ENCODE measurements at places on chromosomes 4 and X. TPM values are rescaled to one million over a fixed set of nuclear protein-coding genes. Genes with fewer than 3 reads are reported as not detected.

- peaks cover 4% of the 10 kb centered on the region for H3K4me1 ChIP-seq
- H3K4me3 ChIP-seq: no peak overlapping the region
- DNase-seq: no peak
- H3K27ac ChIP-seq: no peak overlapping the region
Observed at GRCh38 chr4:101414496-101414895, 67.2 kb upstream of the PPP3CA start.

- no peak overlapping the region for H3K4me3 ChIP-seq
- no peaks in the 10 kb centered on the region for H3K27me3 ChIP-seq
- no peak overlapping the region for H3K27ac ChIP-seq
- no peaks in the 10 kb centered on the region for H3K4me1 ChIP-seq
- DNase-seq: no peak
Observed at GRCh38 chr4:42683393-42683792, 26.5 kb upstream of the ATP8A1 start.

GRCh38 chr4:143381189-143382118 lies 44.8 kb downstream of the GAB1 start:
- no peak overlapping the region for H3K4me3 ChIP-seq
- H3K27me3 ChIP-seq: no peaks in the 10 kb centered on the region
- H3K36me3 ChIP-seq: no peaks in the 10 kb centered on the region
- H3K27ac ChIP-seq: peak overlapping the region; percentile 62

GRCh38 chrX:48971249-48972219 lies at the start of gene KCND1:
Gene KCND1 (minus strand): TSS chrX:48971844. CDS start chrX:48970271, 1,573 bp downstream.
- H3K4me1 ChIP-seq: peaks cover 9% of the 10 kb centered on the region
- peak within 1 kb of the TSS; percentile 64 for H3K4me3 ChIP-seq
- peaks cover 4% of the 10 kb centered on the region for H3K36me3 ChIP-seq
- no peaks in the 10 kb centered on the region for H3K27me3 ChIP-seq

GRCh38 chrX:65894133-65894532 lies 145.7 kb downstream of the VSIG4 start:
- no peak overlapping the region for H3K27ac ChIP-seq
- no peaks in the 10 kb centered on the region for H3K36me3 ChIP-seq
- H3K4me3 ChIP-seq: no peak overlapping the region
- no peaks in the 10 kb centered on the region for H3K4me1 ChIP-seq
- no peak for DNase-seq

- H3K4me3 ChIP-seq: no peak overlapping the region
- H3K27me3 ChIP-seq: no peaks in the 10 kb centered on the region
- no peaks in the 10 kb centered on the region for H3K36me3 ChIP-seq
- DNase-seq: no peak
- H3K27ac ChIP-seq: no peak overlapping the region
Observed at GRCh38 chr4:189162073-189162789, 778.4 kb upstream of the FRG1 start.

DNA sequence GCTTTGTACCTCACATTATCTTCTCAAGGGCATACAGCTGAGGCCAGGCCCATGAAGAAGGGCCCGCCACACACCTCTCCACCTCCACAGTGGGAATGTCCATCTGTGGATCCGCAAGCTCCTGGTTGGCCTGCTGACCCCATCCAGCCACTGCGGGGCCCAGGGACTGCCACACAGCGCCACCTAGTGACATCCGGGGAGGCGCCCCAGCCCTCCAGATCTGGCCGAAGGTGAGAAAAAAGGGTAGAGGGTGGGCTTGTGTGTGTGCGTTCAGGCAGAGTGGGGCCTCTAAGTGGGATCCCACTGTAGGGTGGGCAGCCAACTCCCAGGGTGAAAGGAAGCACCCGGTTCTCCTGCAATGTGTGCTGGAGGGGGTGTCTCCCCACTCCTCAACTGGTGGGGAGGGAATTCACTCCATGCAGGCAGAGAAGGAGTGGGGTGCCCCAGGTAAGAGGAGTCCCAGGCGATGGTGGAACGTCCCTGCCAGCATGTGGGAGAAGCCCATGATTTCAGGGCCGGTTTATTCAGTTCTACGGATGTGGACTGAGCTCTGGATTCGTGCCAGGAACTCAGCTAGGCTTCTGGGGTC lies 117.3 kb downstream of the ENPP6 start:
- no peaks in the 10 kb centered on the region for H3K4me1 ChIP-seq
- no peaks in the 10 kb centered on the region for H3K27me3 ChIP-seq
- H3K4me3 ChIP-seq: no peak overlapping the region
- no peak for DNase-seq
- no peak overlapping the region for H3K27ac ChIP-seq
- H3K36me3 ChIP-seq: no peaks in the 10 kb centered on the region

GRCh38 chr4:72631296-72631695 lies 62.3 kb upstream of the ADAMTS3 start:
- peaks cover 4% of the 10 kb centered on the region for H3K4me1 ChIP-seq
- no peak overlapping the region for H3K27ac ChIP-seq
- H3K36me3 ChIP-seq: no peaks in the 10 kb centered on the region
- peaks cover 38% of the 10 kb centered on the region for H3K27me3 ChIP-seq
- H3K4me3 ChIP-seq: no peak overlapping the region

DNA sequence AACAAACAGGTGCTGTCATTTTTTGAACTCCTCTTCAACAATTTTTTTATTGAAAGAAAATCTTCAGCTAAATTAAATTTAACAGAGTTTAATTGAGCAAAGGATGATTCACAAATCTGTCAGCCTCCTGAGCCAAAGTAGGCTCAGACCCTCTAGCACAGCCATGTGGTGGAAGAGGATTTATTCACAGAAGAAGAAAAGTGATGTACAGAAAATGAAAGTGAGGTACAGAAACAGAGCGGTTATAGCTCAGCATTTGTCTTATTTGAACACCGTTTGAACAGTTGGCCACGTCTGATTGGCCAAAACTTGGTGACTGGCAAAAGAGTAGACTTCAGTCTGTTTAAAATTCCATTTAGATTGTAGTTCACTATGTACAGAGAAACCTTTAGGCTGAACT lies 217.3 kb downstream of the SPANXN1 start:
- no peak overlapping the region for H3K27ac ChIP-seq
- DNase-seq: peak; percentile 9
- no peaks in the 10 kb centered on the region for H3K4me1 ChIP-seq

DNA sequence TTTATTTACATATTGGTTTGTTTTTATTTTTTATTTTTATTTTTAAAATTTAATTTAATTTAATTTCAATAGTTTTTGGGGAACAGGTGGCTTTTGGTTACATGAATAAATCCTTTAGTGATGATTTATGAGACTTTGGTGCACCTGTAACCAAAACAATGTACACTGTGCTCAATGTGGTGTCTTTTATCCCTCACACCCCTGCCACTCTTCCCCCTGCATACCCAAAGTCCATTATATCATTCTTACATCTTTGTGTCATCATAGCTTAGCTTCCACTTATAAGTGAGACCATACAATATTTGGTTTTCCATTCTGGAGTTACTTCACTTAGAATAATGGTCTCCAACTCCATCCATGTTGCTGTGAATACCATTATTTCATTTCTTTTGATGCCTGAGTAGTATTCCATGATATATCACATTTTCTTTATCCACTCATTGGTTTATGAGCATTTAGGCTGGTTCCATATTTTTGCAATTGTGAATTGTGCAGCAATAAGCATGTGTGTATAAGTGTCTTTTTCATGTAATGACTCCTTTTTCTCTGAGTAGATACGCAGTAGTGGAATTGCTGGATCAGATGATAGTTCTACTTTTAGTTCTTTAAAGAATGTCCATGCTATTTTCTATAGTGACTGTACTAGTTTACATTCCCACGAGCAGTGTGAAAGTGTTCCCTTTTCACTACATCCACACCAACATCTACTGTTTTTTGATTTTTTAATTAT lies 157.1 kb downstream of the CPXCR1 start:
- H3K27me3 ChIP-seq: no peaks in the 10 kb centered on the region
- no peak overlapping the region for H3K4me3 ChIP-seq
- no peak overlapping the region for H3K27ac ChIP-seq
- DNase-seq: no peak
- no peaks in the 10 kb centered on the region for H3K36me3 ChIP-seq
- no peaks in the 10 kb centered on the region for H3K4me1 ChIP-seq

DNA sequence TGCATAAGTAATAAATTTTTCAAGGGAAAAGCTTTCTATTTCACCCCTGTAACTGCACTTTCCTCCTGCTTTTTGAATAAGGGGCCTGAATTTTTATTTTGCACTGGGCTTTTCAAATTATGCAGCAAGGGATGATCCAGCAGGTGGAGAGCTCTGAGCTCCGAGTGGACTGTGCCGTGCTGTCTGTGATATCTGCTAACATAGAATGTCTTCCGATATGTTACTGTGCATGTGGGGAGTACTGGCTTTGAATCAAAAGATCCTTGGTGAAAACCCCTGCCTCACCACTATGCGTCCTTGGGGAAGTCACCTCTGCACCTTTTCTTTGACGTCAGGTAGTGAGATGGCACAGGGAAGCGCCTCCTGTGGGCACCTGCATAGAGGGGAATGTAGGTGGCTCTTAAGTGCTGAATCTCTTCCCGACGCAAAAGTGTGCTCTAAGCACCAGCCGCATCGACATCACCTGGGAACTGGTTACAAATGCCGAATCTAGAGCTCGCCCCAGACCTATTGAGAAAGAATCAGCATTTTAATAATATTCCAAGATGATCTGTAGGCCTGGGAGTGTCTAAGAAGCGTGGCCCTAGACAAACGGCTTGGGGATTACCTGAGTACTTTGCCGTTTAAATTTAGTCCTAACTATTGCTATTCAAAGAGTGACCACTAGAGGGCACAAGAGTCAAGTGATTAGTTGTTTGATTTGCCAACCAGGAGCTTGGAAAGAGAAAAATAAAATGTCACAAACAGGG lies 19.2 kb upstream of the WFS1 start:
- DNase-seq: peak; percentile 97
- H3K27ac ChIP-seq: no peak overlapping the region
- H3K4me1 ChIP-seq: no peaks in the 10 kb centered on the region
- H3K27me3 ChIP-seq: peaks cover 33% of the 10 kb centered on the region
- no peak overlapping the region for H3K4me3 ChIP-seq
- no peaks in the 10 kb centered on the region for H3K36me3 ChIP-seq

DNA sequence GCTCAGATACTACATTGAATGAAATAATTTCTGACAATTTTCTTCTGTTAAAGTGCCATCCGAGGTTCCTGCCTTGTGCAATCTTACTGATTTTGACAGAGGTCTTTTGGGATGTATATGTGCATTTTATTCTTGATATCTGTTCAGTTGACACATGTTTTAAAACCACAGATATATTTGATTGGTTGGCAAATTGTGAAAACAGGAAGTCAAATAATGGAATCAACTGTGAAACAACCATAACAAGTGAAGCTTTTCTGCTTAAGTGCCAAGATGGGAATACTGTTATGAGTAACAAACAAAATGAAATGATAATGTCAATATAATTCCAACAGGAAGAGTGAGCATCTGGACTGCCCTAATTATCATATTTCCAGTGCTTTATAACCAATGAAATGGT lies 84.9 kb upstream of the TET2 start:
- no peaks in the 10 kb centered on the region for H3K36me3 ChIP-seq
- H3K4me1 ChIP-seq: no peaks in the 10 kb centered on the region
- DNase-seq: no peak

GRCh38 chr4:56129431-56129861 lies 180.7 kb downstream of the CEP135 start:
- no peaks in the 10 kb centered on the region for H3K36me3 ChIP-seq
- no peak for DNase-seq
- H3K27me3 ChIP-seq: no peaks in the 10 kb centered on the region
- no peak overlapping the region for H3K4me3 ChIP-seq
- no peaks in the 10 kb centered on the region for H3K4me1 ChIP-seq

- H3K4me3 ChIP-seq: no peak overlapping the region
- no peaks in the 10 kb centered on the region for H3K4me1 ChIP-seq
- H3K36me3 ChIP-seq: no peaks in the 10 kb centered on the region
- DNase-seq: no peak
- no peaks in the 10 kb centered on the region for H3K27me3 ChIP-seq
Observed at GRCh38 chr4:168264903-168265302, 53.6 kb downstream of the DDX60 start.

DNA sequence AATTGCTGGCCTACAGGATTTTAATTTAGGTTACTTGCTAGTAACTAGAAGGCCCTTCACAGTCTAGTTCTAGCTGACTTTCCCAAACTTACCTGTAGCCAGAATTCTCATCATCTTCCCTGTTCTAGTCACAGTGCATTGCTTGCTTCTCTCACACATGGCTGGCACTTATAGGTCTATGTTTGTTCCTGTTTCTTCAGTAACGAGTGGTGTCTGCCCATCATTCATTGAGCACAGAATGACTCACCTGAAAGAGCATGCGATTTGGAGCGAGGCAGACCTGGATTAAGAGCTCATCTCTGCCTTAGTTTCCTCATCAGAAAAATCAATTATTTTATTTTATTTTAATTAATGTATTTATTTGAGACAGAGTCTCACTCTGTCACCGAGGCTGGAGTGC lies 201.7 kb upstream of the ANK2 start:
- H3K4me1 ChIP-seq: no peaks in the 10 kb centered on the region
- H3K27ac ChIP-seq: no peak overlapping the region
- no peaks in the 10 kb centered on the region for H3K36me3 ChIP-seq
- H3K27me3 ChIP-seq: no peaks in the 10 kb centered on the region

GRCh38 chrX:70694339-70695122 lies 214.0 kb downstream of the TEX11 start:
- peaks cover 6% of the 10 kb centered on the region for H3K27me3 ChIP-seq
- DNase-seq: no peak
- H3K27ac ChIP-seq: no peak overlapping the region
- no peaks in the 10 kb centered on the region for H3K36me3 ChIP-seq

DNA sequence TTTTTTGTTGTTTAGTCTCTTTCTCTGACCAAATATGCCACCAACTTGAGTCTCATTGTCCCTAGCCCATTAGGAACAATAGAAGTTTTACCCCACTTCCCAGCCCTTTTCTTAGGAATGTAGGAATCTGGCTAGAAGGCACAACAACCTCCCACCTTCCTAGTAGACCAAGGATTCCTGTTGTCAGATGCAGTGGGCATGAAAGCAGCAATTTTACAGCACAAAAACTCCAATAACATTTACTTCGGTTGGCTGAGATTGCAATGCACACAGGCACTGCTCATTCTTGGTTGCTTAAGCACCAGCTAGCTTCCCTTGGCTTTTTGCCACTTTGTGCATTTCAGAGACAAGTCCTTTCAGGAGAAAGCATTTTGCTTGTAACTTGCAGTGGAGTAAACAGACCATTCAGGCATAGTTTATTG lies 312.8 kb downstream of the TENM3 start:
- no peak for DNase-seq
- H3K36me3 ChIP-seq: no peaks in the 10 kb centered on the region
- no peaks in the 10 kb centered on the region for H3K27me3 ChIP-seq

GRCh38 chr4:36394352-36394903 lies 113.0 kb downstream of the DTHD1 start:
- no peaks in the 10 kb centered on the region for H3K36me3 ChIP-seq
- H3K27me3 ChIP-seq: no peaks in the 10 kb centered on the region
- H3K4me3 ChIP-seq: no peak overlapping the region
- H3K27ac ChIP-seq: no peak overlapping the region

INTS12 gene
- 14.8 TPM for total RNA-seq

MAGEB10 gene
- not detected for total RNA-seq

BMX gene
- total RNA-seq: not detected

ARX gene
- not detected for total RNA-seq

APLN gene
- 0.72 TPM for total RNA-seq

GABRE gene
- total RNA-seq: 32.1 TPM

MTMR8 gene
- 0.72 TPM for total RNA-seq

IBSP gene
- 15.6 TPM for total RNA-seq

GABRB1 gene
- total RNA-seq: not detected

PABPC4L gene
- total RNA-seq: 2.7 TPM

CYLC1 gene
- total RNA-seq: not detected

SLC25A14 gene
- 13.3 TPM for total RNA-seq

SLITRK4 gene
- total RNA-seq: 0.29 TPM

C4orf51 gene
- not detected for total RNA-seq
